IPS DF 19.7 (cell line): ENCODE measurements at places on chromosomes 1 and 21.
A peak's percentile ranks its signal among the peaks of the same experiment; 100 is the strongest.

DNA sequence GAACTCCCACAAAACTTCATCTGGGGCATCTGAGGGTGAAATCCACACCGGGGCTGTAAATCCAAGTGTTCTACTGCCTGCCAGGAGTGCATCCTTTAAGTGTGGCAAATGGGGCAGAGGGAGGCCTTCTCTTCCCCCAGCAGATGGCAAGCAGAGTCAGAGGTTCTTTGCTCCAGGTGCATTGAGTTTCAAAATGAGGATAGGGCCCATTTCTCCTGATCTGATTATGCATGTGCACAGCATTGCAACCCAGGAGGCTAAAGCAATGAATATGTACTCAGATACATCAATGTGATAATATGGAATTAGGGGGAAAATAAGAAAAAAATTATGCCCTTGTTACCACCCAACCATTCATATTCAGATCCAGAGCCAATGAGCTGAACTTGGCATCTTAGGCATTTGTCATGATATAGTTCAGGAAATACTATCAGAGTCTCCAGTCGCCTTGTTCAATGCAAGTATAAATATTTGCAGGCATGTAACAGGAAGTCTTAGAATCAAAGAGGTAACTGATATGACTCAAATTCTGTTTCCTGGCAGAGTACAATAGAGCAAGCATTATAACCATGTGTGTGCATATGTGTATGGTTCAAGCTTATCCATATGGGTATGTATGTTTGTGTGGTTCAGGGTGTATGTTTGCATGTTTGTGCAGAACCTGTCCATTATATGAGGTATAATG is 473.8 kb upstream of the PKN2 start:
- no peak for DNase-seq

- DNase-seq: no peak
Measured at GRCh38 chr1:36492491-36492890, 9.8 kb upstream of the CSF3R start.

GRCh38 chr1:166924823-166925541 is 48.9 kb upstream of the TADA1 start:
- no peak for DNase-seq

GRCh38 chr1:96206451-96206850 is 515.1 kb upstream of the PTBP2 start:
- no peak for DNase-seq

DNA sequence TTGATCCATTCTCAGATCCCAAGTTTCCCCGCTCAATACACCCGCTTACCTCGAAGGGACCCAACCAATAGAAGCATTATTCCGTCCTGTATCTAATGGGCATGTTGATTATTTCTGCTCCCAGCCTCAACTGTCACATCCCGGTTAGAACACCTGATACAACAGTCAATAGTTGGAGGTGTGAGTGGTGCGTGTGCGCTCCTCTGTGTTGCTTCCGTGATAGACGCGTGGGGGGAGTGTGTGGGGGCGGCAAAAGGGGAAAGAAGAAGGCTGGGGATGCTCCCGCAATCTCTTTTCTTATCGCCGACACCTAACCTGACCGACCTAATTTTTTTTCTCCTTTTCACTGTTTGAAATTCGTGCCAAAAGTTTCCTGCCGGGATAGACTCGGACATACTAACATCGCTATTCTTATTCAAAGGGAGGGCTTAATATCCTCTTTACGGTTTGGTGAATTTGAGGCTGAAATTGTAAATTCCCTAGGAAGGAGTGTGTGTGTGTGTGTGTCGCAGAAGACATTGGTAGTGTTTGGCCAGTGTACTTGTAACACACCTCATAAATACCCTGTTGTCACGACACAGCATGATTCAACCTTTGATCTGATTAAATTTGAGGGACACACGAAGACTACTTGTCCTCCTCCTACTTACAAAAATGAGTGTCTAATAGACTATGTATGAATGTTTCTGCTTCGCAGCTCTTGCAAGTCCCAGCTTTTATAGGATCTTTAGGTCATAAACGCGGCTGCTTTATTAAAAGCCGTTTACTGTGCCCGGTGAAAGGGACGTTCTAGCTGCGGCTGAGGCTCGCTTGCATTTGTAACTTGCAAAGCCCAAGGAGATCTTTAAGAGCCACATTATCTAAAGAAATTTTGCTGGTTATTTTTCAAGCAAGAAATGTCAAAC is 1.5 kb upstream of the PROX1 start:
- no peak for DNase-seq

DNA sequence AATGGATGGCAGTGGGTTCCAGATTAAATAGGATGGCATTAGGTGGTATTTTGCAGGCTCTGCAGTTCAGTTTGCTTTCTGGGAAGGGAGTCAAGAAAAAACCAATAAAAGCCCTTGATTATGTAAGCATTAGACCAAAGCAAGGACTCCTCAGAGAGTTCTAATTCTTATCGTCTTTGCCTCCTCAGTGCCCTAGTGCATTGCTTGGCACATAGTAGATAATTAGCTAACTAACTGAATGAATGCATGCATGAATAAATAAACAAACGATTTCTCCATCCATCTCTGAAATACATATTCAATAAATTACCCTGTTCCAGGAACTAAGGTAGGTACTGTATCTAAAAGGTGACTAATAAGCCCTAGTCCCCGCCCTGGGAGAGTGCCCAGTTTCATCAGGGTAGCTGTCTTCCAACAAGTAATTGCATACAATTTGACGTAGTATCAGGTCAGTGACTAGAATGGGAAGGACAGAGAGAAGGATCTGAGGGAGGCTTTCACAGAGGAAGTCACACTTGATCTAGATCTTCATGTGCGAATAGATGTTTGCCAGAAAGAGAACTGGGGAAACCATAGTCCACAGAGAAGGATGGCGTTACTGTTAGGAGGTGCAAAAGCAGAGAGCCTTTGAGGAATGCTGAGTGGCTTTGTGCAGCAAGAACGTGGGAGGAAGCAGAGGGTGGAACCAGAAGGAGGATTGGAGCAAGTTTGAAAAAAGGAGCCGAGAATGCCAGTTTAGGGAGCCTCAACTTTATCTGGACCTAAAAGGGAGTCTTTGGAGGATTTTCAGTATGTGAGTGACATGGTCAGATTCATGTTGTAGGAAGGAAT is 111.4 kb downstream of the TBX19 start:
- no peak for DNase-seq

- no peak for DNase-seq
Measured at GRCh38 chr1:86394416-86394815, 1.7 kb downstream of the ODF2L start.

DNA sequence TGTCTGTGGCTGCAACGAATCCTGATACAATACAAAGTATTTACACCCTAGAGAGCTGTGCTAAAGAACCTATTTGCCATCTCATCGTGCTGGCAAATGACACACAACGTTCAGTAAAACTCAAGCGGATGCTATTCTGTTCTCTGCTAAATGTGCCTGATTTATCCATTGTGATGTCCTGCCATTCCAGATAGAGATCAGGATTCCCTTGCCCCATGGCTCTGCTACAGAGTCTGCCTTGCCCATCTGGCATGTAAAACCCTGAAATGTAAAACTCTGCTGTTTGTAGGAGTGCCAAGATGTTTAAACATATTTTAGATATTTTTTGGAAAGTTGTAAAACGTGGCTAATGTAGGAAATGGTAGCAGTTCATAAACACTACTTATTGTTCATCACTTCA is 20.0 kb upstream of the IGSF5 start:
- no peak for DNase-seq

DNA sequence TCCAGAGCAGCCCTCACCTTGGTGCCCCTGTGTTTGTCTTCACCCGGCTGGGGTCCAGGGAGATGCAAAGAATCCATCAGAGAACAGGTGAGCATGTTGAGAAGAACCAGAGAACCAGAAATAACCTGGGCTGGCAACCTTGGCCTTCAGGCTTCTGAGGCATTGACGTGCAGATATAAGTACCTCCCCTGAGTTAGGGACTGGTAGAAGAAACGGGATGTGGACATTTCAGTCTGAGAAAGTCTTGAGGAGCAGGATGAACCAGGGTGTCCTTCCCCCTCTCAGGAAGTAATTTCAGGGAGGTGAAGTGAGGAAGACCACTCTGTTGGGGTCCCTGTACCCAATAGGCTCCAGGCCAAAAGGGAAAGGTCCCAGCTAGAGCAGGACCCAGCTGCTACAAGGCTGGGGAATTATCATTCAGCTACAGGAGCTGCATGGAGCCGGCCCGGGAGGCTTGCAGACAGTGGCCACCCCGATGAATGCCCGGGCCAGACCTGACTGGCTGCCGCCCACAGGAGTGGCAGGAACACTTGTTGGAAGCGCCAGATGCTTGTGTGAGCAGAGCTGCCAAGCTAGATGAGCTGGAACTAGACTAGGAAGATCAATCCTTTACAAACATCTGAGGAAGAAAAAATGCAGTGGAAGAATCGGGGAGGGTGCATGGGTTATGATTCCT is 1.7 kb upstream of the AURKAIP1 start:
- DNase-seq: no peak

DNA sequence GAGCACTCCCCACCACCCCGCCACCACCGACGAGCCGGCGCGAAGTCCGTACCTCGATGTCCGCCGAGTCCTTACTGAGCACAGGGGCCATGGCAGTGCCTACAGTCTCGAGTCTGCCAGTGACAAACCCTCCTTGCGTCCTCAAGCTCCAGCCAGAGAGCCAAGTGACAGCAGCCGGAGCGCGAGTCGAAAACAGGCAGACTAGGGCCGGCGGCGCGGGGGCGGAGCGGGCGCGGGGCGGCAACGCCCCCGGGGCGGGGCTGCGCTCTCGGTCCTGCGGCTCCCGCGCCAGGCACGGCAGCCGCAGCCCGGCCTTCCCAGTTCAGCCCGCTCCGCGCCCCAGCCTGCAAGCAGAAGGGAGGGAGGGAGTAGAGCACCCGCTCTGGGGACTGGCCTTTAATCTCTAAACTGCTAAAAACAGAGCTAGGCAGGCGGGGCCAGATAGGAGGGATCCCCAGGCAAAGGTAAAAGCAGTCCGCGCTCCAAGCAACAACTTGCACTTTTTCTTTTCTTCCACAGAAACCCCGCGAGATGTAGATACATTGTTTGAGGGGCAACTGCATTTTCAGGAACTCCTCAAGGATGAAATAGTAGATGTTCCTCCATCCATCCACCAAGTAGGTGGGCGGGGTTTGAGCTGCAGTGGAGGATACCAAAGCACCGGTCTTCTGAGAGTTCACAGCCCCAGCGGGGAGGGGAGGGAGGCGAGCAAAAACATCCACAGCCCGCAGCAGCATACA is at the start of gene DPYD:
Gene DPYD (minus strand): TSS at position 203 of the 740 bp plus-strand sequence. CDS start 112 bp downstream, at position 91.
- DNase-seq: peak; percentile 86

- DNase-seq: peak; percentile 91
Measured at GRCh38 chr1:115545791-115546733, 95.7 kb upstream of the VANGL1 start.

DNA sequence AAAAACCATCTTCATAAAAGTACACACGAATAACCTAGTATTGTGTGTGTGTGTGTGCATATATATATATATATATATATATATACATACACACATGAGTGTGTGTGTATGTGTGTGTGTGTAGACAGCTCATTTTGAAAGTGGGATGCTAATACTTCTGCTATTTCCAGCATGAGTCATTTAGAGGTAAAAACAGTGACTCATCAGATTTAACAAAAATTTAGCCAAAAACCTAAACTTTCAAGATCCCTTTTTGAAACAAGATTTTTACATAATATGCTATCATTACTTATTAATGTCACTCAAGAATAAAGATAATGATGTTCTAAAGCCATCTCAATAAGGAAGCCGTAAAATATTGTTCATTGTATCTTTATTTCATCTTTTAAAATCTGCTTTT is 35.6 kb upstream of the ADGRL4 start:
- no peak for DNase-seq

DNA sequence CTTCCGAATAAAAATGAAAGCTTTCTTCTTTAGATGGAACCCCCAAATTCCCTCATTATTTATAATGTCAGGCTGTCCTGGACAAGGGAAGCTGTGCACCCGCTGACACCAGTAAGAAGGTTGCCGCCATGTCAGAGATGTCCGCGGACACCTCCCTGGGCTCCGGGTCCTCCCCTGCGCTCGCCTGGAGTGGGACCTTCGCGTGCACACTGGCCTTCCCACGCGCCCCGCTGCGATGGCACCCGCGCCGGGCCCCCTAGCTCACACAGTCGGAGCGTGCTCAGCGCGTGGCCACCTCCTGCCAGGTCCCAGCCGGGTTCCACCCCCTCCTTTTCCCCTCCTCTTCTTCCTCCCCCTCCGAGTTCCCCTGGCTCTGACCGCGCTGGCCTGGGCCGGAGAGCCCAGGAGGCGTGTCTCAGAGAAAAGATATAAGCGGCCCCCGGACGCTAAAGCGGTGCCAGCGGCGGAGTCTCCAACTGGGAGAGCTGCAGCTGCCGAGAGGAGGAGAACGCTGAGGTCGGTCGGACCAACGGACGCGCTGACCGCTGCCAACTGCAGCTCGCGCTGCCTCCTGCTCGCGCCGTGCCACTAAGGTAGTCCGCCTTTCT is at the start of gene G0S2:
Gene G0S2 (plus strand): TSS at position 456 of the 608 bp plus-strand sequence. CDS start 273 bp downstream, outside the sequence.
- no peak for DNase-seq

- DNase-seq: no peak
Measured at GRCh38 chr1:228938537-228938901, 203.2 kb downstream of the RHOU start.

DNA sequence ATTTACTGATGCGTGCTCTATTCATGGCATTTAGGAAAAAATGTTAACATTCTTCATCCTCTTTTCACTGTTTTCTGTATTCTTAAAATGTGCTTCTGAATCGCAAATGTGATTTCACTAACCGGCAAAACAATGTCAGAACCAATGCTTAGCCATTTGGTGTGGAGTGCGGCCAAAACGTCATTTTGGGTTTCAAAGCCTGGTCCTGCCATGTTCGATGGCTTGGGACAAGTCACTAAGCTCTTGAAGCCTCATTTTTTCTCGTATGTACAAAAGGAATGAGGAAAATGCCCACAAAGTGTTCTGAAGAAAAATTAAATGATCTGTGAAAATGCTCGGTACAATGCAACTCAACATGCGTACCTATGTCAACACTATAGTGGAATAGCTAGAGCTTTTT is 175.3 kb downstream of the APP start:
- no peak for DNase-seq

- no peak for DNase-seq
Measured at GRCh38 chr21:45709173-45709572, 65.6 kb downstream of the PCBP3 start.

GRCh38 chr1:238652346-238652968 is 733.9 kb upstream of the CHRM3 start:
- no peak for DNase-seq
